Activated CD4-positive, alpha-beta T cell treated with anti-CD3 and anti-CD28 coated beads for 4 hours (primary cell): ENCODE measurements at places on chromosomes 5 and 9.

GRCh38 chr5:111530298-111530740 is 18.0 kb upstream of the STARD4 start:
- DNase-seq = peak; percentile 89

- no peak for DNase-seq
These were observed 2.7 kb downstream of the PRRC2B start for GRCh38 chr9:131396626-131397025.

DNA sequence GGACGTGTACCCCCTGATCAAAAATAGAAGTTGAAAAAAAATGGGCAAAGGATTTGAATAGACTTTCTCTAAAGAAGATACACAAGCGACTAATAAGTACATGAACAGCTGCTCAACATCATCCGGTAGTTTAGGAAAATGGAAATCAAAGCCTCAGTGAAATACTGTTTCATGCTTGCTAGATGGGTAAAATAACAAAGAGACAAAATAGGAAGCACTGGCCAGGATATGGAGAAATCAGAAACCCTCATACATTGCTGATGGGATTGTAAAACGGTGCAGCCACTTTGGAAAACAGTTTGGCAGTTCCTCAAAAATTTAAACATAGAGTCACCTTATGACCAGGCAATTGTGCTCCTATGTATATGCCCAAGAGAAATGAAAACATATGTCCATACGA is 65.0 kb upstream of the SUB1 start:
- no peak for DNase-seq

- no peak for DNase-seq
These were observed 47.3 kb upstream of the CDKN2AIPNL start for GRCh38 chr5:134459010-134459403.

GRCh38 chr9:137974746-137975526 is 97.4 kb downstream of the CACNA1B start:
- no peak for DNase-seq

DNA sequence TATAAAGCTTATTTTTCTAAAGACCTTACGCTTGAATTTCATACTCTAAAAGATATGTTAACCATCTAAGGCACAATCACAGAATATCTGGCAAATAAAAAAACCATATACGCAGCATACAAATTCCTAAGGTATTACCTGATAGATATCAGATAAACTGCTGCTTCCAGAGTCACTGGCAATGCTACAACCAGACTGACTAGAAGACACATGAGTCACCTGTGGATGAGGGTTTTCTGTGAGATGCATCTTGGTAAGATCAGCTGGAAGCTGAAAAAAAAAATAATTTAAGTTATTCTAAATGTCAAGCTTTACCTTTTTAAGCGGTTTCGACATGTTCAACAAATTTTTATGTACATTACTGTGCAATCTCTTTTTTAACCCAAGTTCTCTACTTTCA is 113.8 kb downstream of the RAPGEF6 start:
- DNase-seq = no peak

DNA sequence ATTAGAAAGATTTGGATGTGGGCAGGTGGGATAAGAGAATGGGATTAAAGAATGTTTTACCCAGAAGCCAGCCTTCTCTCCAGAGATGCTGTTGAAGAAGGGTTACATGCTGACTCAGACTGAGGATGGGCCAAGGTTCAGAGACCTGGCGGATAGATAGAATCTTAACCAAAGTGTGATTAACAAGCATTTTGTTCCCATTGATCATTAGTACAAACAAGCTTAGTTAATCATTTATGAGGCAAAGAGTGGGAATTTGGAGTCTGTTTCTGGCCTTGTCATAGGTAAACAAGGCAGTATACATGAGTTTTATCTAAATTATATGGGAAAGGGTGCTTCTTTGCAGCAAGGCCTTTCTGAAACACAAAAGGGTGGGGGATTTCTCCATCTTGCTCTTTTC is 20.8 kb upstream of the DTWD2 start:
- no peak for DNase-seq

DNA sequence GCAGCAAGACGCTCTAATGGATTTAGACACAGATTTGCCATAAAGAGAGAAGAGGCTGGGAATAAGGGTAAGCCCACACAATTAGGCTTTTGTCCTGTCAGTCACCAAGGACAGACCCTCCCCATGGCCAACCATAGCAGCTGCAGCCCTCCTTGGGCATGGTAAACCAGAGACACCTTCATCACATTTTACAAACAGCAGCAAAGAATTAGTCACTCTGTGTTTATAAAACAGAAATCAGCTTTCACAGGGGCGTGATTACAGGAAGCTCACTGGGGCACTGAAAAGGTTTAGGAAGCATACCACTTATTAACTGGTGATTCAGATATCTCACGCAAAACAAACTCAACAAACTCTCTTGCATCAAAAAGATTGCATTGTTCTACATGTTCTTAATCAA is 37.3 kb upstream of the ZNF622 start:
- DNase-seq = no peak

DNA sequence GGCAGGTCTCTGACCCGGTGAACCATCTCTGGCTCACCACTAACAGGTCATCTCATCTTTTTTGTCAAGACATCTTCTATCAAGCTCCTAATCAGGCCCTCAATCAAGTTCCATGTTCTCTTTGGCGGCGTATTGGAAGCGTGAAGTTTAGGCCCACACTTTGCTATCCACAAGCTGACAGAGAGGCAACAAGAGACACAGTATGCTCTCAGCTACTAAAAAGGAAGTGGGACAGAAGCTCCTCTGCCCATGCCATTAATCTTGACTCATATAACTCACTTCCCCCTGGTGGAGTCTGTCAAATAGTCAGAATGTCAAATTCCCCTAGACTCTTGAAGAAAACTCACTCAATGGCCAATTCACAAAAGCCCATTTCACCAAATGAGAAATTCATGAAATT is 77.6 kb upstream of the TMC1 start:
- DNase-seq = peak; percentile 2

- DNase-seq = no peak
These were observed 4.5 kb downstream of the PRELID2 start for GRCh38 chr5:145830594-145830993.

GRCh38 chr5:137613554-137614265 is 114.6 kb upstream of the SPOCK1 start:
- DNase-seq = no peak

GRCh38 chr5:91272858-91273257 is 110.3 kb downstream of the ARRDC3 start:
- no peak for DNase-seq

GRCh38 chr5:159198063-159199036 is 11.0 kb downstream of the RNF145 start:
- no peak for DNase-seq

DNA sequence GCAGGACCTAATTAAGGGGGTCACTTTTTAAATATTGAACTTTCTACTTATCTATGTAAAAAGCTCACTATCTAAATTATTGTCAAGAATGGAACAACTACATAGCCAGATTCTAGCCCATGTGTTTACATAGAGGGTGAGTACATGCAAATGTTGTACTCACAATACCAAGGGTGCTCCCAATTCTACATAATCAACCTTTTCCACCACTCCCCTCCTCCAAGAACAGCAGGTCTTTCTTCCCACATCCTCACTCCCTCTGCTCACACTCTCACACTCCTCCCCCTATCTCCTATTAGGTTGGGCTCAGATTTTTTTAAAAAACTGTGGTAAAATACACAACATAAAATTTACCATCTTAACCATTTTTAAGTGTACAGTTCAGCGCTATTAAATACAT is 325.4 kb downstream of the ARL15 start:
- no peak for DNase-seq

DNA sequence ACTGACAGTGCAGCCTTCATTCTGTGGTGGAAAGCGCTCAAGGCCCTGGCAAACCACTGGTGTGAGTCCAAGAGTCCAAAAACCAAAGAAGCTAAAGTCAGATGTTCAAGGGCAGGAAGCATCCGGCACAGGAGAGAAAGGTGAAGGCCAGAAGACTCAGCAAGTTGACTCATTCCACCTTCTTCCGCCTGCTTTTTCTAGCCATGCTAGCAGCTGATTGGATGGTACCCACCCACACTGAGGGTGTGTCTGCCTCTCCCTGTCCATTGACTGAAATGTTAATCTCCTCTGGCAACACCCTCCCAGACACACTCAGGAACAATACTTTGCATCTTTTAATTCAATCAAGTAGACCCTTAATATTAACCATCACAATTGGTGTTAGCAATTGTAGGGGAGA is 296.1 kb downstream of the NDUFS4 start:
- DNase-seq = no peak

DNA sequence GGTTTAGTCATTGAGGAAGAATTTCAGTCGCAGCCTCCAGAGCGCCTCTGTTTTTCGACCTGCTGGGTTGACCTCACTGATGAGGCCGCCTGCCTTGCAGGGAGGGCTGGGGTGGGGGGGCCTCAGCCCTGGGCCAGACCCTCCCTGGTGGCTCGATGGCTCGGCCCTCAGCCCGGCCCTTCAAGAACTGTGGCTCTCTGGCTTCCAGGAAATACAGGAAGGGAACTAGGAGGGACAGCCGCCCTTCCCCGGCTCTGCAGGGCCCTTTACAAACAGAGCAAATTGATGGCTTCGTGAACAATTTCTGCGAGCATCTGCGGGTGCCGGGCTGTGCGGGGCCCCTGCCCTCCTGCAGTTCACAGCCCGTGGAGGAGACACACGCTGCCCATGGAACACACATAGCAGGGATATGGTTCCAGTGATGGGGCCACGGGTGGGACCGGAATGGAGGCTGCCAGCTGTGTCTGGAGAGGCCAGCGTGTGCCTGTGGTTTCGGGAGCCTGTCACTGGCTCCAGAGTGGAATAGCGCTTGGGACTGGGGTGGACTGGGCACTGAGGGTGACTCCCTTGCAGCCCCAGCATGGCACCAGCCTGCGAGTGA is 39.6 kb downstream of the COL5A1 start:
- no peak for DNase-seq

DNA sequence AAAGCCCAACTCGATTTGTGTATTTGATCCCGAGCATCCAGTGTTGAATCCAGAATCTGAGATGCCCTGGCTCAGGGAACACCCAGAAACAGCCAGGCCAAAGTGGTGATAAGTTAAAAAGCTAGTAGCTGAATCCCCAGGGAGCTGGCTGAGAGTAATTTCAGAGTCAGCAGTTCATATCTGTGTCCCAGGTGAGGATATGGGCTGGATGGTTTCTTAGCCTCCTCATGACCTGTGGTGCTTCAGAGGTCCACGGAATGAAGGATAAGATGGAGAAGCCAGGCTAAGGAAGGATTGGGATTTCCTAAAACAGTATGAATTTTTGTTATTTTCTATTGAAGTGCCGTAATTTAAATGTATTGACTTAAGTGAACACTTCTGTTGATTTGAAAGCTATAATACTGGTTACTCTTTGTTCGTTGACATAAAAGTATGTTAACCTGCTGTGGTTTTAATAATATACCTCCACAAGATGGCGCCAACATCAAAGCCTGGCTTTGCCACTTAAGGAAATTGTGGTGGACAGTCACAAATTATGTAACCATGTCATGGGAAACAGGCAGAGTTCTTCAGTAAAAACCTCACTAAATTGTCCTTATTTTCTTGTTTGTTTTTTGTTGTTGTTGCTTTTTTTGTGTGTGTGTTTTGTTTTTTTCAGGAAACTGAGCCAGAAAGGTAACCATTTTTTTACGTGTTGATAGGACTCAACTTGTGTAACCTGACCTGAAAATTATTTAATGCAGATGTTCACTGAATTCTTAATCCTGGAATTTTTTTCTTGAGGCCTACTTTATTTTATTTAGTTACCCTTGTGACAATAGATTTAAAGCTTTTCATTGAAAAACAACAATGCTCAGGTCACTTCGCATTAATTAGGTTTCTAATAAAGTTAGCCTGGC is 11.4 kb downstream of the MTAP start:
- peak; percentile 63 for DNase-seq

DNA sequence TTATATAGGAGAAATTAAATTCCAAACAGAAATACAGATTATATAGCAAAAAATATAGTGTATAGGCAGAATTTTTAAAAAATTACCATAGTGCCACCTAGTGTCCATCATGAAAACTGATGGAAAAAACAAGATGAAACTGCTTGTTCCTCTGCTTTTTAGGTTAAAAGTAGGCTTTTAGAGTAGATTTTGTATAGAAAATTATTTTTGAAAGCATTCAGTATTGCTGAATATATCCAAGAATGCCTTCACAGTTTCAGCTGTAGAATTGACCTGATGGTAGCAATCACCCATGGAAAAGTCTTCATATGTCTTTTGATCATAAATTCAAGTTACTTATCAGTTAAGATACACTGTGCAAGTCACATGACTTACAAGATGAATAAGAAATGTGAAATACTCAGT is 19.7 kb downstream of the RIOK2 start:
- no peak for DNase-seq

GRCh38 chr9:127527560-127528268 is 76.4 kb downstream of the LRSAM1 start:
- no peak for DNase-seq

DNA sequence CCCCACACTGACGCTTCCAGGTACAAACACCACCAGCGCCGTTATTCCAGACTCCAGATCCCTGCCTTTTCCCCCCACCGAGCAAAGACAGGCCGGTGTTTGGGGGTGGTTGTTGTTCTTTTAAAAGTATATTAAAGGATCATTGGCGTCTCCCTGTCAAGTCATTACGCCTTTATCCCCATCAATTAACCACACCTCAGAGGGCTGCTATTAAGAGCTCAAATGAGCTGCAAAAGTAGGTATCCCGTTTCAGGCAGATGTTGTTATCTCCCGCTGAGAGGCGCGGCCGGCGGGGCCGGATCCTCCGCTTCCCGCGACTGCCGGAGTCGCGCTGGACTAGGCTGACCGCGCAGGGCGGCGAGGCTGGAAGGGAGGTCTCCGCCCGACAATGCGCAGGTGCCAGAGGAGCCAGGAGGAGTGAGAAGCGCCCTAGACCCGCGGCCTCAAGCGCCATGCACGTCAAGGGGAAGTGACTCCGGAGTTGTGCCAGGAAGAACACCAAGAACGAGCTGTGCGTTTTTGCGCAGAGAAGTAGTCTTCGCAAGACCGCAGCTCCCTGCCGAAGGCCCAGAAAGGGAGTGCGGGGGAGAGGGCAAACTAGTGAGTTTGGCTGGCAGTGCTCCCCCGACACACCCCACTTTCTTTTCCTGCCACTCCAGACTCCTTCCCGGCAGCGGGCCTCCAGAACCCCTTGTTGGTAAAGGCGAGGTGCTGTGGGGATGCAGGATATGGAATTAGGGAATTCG is 8.2 kb downstream of the NR2F1-AS1 start:
- no peak for DNase-seq

DNA sequence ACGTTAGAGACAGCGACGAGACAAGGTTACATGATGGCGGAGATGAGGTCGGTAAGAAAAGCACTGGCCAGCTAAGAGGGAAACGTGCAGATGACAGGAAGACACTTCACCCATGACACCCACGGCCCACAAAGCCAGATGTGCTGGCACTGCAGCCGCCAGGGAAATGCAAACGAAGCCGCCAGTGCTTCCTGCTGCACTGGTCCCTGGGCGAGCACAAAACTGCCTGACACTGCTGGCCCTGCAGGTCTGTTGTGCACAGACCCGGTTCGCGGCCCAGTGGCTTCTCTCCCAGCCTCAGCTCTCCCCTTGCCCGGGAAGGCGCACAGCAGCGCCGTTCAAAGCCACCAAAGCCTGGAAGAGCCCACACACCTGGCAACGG is 20.3 kb downstream of the QSOX2 start:
- no peak for DNase-seq
